ENCODE measurements at places on chromosomes 3 and 15.

DNA sequence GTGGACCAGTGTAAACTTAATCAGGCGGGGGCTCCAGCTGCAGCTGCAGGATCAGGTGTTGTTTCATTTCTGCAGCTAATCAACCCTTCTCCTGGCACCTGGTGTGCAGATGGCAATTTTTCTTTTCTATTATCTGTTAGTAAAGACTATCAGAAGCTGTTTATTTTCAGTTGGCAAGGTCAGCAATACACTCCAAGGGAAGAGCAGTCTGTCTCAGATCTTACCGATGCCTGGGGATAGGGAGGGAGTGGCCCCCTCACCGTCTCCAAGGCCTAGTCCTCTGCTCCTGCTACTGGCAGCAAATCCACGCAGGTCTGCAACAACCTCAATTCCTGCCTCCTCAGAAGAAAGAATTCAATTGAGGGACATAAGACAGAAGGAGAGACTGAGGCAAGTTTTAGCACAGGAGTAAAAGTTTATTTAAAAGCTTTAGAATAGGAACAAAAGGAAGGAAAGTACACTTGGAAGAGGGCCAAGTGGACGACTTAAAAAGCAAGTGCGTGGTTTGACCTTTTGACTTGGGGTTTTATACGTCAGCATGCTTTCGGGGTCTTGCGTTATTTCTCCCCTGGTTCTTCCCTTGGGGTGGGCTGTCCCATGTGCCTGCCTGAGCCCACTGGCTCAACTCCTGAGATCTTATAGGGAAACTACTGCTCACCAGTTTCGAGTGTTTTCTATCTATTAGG lies 9.2 kb downstream of the CCRL2 start:
- DNase-seq: no peak

GRCh38 chr3:28841441-28841840 lies 439.4 kb upstream of the RBMS3 start:
- DNase-seq: no peak

GRCh38 chr3:28853830-28854229 lies 427.0 kb upstream of the RBMS3 start:
- no peak for DNase-seq

DNA sequence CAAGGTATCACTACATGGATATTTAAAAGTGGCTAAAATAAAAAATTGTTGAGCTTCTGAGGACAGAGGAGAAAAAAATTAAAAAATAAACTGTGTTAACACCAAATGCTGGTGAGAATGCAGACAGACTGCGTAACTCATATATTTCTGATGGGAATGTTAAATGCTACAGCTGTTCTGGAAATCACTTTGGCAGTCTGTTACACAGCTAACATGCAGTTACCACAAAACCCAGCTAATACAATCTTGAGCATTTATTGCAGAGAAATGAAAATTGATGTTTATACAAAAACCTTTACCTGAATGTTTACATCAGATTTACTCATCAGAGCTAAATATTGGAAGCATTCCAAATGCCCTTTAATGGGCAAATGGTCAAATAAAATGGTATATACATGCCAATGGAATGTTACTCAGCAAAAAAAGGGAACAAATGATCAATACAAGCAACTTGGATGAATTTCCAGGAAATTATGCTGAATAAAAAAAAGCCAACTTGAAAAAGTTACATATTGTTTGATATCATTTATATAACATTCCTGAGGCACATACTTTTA lies 24.6 kb downstream of the MNS1 start:
- DNase-seq: no peak

- DNase-seq: no peak
These were observed 39.2 kb upstream of the GADL1 start for GRCh38 chr3:30933478-30934207.

DNA sequence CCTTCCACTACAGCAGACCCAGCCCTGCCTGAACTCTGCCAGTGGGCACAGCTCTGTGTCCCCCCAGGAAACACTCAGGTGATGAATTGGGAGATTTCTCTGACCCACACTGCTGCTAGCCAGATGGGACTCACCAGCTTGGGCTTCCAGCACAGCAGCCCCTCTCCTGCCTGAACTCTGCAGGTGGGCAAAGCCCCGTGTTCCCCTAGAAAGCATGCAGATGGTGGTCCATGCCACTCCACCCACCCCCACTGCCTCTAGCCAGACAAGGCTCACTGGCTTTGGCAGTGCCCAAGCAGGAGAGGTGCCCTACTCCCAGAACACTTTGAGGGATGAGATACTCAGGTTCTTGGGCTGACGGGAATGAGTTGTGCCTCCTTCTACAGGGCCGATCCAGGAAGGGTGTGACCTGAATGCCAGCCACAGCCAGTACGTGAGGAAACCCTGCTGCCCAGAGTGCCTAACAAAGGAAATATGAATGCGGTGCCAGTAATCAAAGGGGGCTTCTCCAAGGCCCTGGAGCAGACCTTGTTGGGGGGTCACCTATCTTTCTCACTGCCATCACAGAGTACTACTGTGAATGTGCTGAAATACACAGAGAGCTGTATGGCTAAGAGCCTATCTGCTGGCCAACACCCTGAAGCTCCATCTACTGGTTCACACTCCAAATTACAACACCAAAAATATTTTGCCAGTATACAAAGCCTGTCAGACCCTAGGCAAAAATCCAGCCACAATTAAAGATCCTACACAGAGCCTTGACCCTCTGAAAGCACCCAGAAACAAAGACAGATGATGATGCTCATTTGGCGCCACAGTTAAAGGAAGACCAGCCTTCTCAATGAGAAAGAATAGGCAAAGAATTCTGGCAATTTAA lies 61.9 kb downstream of the BTLA start:
- no peak for DNase-seq
